Activated CD4-positive, CD25-positive, alpha-beta regulatory T cell (primary cell): ENCODE measurements at places on chromosomes 1 and 21.

- no peak for DNase-seq
Measured at GRCh38 chr1:57889676-57890320, 465.9 kb upstream of the DAB1 start.

- DNase-seq: no peak
Measured at GRCh38 chr1:30977105-30977504, 68.5 kb upstream of the SDC3 start.

- no peak for DNase-seq
Measured at GRCh38 chr1:178408871-178409270, 87.9 kb downstream of the CLEC20A start.

DNA sequence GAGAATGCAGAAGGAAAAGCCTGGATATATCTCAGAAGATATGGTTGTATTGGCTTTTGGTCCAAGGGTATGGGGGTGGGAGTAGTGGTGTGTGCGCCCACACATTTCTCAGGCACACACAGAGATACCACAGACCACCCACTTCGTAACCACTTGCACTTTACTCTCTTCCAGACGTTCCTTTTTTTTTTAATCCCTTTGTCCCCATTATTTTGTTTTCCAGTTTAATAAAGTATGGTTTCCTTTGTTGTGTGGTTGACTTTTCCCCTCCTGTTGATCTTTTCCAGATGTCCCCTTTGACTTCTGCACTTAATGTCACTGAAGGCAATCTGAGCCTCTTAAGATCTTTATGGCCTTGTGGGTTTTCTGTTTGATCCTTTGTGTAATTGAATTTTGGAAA lies 10.5 kb upstream of the TARS2 start:
- DNase-seq: no peak

GRCh38 chr21:28325618-28326017 lies 667.1 kb downstream of the LTN1 start:
- DNase-seq: no peak

GRCh38 chr1:183711741-183712361 lies 58.7 kb upstream of the APOBEC4 start:
- no peak for DNase-seq

GRCh38 chr1:241482761-241483250 lies 36.7 kb downstream of the FH start:
- no peak for DNase-seq

DNA sequence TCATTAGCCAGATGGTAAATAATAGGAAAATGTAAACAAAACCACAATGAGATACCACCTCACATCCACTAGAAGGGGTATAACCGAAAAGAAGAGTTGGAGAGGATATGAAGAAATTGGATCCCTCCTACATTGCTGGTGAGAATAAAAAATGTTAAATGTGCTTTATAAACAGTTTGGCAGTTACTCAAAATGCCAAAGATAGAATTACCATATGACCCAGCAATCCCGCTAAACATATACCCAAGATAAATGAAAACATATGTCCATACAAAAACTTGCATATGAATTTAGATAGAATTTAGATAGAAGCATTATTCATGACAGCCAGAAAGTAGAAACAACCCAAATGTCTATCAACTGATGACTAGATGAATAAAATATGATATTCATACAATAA lies 4.4 kb upstream of the FMO2 start:
- no peak for DNase-seq

- no peak for DNase-seq
Measured at GRCh38 chr1:162626094-162626493, 6.2 kb upstream of the DDR2 start.

GRCh38 chr1:195511501-195511900 lies 1096.7 kb downstream of the KCNT2 start:
- no peak for DNase-seq

DNA sequence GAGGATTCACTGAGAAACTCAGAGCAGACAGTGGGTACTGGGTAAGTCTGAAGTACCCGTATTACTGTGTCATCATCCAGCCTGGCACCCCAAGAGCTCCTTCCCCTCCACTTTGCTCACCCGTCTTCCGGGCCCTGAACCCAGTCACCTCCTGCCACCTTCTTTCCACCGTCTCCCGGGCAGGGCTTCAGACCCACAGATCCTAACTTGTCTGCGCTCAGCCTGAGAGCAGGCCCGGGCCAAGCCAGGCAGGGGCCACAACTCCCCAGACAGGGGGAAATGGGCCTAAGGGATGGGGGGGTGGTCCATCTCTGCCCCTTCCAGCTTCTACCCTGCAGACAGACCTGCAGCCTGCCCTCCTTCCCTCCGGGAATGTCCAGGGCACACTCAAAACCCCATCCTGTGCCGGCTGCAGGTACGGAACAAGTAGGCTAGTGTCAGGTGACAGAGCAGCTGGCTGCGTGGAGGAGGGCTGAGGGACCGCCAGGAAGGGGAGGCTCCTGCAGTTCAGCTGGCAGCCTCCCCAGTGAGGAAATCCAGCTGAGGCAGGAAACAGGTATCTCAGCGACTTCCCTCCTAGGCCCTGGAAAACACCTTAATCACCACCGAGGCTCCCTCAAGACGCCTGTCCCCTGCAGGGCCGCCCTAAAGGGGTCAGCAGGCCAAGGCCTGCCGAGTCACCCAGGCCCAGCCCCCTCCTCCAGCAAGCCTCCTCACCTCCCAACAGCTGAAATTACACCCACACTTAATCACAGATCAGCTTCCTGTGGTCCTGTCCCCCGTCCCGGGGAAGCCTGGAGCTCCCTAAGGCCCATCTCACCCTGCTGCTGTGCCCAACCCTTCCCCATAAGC lies 3.5 kb downstream of the HSPG2 start:
- DNase-seq: no peak

- DNase-seq: no peak
Measured at GRCh38 chr1:93171549-93172034, 8.6 kb downstream of the TMED5 start.

DNA sequence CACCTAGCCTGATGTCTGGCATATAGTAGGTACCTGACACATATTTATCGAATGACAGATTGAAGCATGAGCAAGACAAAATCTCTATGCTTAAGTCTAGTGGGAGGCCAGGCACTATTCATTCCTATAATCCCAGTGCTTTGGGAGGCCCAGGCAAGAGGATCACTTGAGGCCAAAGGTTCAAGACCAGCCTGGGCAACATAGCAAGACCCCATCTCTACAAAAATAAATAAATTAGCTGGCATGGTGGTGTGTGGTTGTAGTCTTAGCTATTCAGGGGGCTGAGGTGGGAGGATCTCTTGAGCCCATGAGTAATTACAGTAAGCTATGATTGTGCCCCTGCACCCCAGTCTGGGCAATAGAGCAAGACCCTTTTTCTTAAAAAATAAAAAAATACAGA lies 23.2 kb upstream of the TUT4 start:
- DNase-seq: no peak

GRCh38 chr1:16172964-16173446 lies 17.1 kb upstream of the EPHA2 start:
- DNase-seq: no peak

DNA sequence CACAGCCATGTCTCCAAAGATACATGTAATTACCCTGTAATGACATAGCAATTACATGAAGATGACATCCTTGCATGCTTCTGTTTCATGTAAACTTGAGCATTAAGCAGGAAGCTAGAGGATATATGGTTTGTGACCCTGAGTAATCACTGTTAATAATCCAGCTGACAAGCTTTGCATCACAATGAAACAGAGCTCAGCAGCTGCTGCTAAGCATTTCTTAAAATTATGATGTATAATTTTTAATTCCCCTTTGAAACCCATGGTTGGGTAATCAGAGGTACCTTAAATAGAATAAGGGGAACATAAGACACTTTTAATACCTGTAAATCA lies 293.5 kb downstream of the NTNG1 start:
- no peak for DNase-seq

GRCh38 chr1:59949648-59950047 lies 23.1 kb upstream of the CYP2J2 start:
- DNase-seq: no peak

DNA sequence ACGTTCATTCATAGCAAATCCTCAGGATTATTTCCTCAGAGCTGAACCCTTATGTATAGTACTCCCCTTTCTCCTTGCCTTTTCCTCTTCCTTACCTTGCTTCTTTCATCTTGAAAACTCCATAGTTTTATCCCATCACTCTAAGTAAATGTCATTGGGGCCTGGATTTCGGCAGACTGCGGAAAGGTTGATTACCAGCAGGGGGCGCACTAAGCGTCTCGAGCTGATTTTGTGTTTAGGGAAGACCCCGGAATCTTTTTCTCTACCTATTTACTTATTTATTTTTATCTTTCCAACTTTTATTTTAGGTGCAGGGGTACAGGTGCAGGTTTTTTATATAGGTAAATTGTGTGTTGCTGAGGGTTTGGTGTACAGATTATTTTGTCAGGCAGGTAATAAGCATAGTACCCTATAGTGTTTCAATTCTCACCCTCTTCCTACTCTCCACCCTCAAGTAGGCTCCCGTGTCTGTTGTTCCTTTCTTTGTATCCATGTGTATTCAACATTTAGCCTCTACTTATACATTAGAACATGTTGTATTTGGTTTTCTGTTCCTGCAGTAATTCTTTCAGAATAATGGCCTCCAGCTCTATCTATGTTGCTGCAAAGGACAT lies 11.4 kb upstream of the MTARC1 start:
- DNase-seq: peak; percentile 3

GRCh38 chr1:63886340-63886739 lies 112.5 kb downstream of the ROR1 start:
- DNase-seq: no peak

GRCh38 chr1:180971273-180971997 lies 51.2 kb downstream of the STX6 start:
- no peak for DNase-seq

- no peak for DNase-seq
Measured at GRCh38 chr1:78722947-78723346, 73.3 kb downstream of the IFI44 start.

- DNase-seq: no peak
Measured at GRCh38 chr1:162716123-162716522, 74.4 kb upstream of the HSD17B7 start.

GRCh38 chr1:226489718-226490425 lies 58.7 kb upstream of the STUM start:
- DNase-seq: no peak

DNA sequence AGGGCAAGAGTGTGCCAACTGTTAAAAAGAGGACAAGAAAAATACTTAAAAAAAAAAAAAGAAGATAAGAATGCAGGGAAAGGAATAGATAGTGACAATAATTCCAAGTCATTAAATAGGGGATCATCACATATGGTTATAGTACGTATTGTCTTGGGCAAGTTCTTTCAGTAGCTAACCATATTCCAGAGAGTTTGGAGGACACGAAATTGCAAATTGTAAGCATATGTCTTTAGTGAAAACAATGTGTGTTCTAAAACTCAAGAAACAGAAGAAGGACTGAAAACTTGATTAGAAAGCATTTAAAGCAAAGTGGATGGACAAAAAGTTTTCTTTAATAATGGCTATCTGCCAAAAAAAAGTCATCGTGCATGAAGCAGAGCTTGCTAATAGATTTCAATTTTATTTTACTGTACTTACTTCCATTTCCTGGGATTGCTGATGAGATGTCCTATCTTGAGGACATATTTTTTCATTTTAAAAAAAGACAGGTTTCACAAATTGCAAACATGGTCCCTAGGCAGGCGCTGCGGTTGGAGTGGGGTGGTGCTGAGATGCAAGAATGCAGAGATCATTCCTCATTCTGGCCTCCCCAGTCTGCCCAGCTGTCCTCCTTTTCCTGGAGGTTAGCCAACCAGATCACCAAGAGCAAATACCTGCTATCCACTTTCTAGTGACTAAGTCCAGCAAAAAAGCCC lies 11.9 kb downstream of the TSPAN2 start:
- DNase-seq: no peak

GRCh38 chr1:187306710-187307415 lies 478.1 kb downstream of the PLA2G4A start:
- DNase-seq: no peak

GRCh38 chr1:91617285-91617765 lies 116.7 kb downstream of the CDC7 start:
- no peak for DNase-seq

GRCh38 chr21:19321688-19322087 lies 918.1 kb upstream of the TMPRSS15 start:
- no peak for DNase-seq

- DNase-seq: no peak
Measured at GRCh38 chr1:153790966-153791647, 15.9 kb downstream of the SLC27A3 start.

DNA sequence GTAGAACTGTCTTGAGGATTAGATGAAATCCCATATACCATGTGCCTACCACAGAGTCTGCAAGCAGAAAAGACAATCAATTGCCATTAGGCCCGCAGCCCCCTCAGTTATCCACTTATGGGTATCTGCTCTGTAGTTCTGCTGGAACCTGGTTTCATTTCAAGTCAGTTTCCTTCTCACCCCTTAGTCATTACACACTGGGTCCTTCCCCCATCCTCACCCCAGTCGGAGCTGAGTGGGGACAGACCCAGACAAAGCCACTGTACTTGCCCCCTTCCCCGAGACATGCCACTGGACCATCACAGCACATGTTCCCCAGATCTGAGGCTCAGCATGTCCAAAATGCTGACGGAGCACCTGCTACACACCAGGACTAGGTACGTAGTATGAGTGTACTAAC lies 21.2 kb downstream of the PGLYRP3 start:
- DNase-seq: no peak

- no peak for DNase-seq
Measured at GRCh38 chr1:6233376-6233775, 2.4 kb downstream of the ICMT start.

DNA sequence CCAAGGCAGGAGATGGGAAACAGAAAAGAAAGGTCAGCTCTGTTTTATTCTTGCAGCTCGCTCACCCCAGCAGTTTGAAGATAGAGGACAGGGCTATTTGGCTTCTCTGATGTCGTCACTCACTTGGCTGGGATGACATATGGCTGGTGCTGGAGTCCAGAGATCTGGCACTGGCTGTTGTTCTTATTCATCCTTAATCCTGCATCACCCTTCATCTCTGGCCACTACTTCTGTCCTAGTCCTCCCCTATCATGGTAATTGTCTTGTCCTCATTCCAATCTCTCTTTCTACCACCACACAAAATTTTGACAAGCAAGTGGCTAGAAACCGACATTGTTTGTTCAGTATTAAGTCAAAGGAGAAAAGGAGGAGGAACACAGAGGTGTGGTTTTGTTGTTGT lies 103.8 kb upstream of the PDE4B start:
- DNase-seq: no peak

GRCh38 chr1:51442198-51442597 lies 76.9 kb downstream of the EPS15 start:
- DNase-seq: no peak

- DNase-seq: no peak
Measured at GRCh38 chr1:169106921-169107602, 572 bp downstream of the ATP1B1 start.
